ENCODE measurements at places on chromosomes 1 and 21.

GRCh38 chr1:165895451-165895871, 68.0 kb downstream of the UCK2 start:
- no peak for DNase-seq

- DNase-seq, result no peak
Observed at GRCh38 chr1:75234562-75234961, 100.4 kb downstream of the LHX8 start.

GRCh38 chr1:200281201-200281835, 128.5 kb downstream of the ZNF281 start:
- no peak for DNase-seq

DNA sequence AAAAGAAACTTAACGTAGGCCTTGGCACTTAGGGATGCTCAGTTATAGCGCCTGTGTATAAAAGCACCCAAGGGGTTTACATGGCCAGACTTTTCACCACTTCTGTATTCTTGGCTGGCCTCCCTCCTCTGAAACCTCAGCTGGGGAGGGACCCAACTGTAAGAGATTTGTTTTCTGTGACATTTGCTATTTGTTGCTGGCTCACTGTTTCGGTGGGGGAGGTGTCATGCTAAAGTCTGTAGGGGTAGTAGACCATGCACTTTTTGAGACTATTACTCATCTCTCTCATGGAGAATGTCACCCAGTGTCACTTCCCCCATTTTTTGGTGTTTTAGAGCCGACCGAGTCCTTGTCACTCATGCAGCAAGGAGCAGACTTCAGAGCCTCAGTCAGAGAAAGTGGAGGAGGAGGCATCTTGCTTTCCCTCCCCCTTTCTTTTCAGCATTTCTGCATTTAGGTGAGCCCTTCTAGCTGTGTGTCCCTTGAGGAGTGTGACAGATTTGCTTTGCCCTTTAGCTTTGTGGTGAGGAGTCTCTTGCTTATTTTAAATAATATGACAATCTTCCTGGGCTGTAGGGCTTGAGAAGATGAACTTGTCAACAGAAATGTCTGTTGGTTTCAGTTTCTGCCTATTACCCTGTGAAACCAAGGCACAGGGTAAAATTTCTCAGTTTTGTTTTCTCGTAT, 160.1 kb downstream of the FASLG start:
- no peak for DNase-seq

GRCh38 chr1:92310185-92310597, 11.3 kb downstream of the RPAP2 start:
- peak; percentile 32 for DNase-seq

- no peak for DNase-seq
Observed at GRCh38 chr1:25018943-25019336, 88.9 kb upstream of the RUNX3 start.

DNA sequence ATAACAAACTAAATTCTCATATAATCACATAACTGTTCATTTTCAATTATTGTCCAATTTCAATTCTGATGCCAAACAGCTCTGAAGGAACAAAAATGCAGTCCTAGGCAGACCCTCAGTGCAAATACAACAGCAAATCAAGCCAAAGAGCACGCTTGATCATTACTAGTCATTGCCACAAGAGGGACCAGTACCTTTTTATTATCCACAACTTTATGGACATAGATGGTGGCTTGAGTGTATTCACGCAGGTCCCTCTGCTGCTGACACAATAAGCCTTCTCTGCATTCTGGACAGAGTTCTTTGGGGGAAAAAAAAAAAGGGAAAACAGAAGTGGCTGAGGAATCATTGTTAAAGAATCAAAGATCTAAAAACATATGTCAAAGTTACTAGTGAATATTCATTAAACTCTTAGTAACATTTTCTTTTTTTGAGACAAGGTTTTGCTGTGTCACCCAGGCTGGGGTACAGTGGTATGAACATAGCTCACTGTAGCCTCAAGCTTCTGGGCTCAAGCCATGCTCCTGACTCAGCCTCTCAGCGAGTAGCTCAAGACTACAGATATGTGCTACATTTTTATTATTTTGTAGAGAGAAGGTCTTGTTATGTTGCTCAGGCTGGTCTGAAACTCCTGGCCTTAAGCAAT, 34.3 kb upstream of the RAP1GAP start:
- DNase-seq, result peak; percentile 48
